ENCODE measurements at places on chromosomes 2 and 18.
A peak's percentile ranks its signal among the peaks of the same experiment; 100 is the strongest.

- DNase-seq: no peak
These were observed 385.4 kb downstream of the SOX11 start for GRCh38 chr2:6077585-6077984.

GRCh38 chr2:15701341-15701907, 109.8 kb downstream of the DDX1 start:
- DNase-seq: no peak

DNA sequence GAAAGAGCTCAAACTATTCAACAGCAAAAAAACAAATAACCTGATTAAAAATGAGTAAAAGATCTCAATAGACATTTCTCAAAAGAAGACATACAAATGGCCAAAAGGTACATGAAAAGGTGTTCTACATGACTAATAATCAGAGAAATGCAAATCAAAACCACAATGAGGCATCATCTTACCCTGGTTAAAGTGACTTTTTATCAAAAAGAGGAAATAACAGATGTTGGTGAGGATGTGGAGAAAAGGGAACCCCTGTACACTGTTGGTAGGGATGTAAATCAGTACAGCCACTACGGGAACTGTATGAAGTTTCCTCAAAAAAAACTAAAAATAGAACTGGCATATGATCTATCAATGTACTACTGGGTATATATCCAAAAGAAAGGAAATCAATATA, 39.8 kb upstream of the TMEM163 start:
- DNase-seq: no peak

GRCh38 chr2:182266909-182267308, 159.9 kb downstream of the PDE1A start:
- DNase-seq: no peak

GRCh38 chr2:136582628-136583205, 182.6 kb upstream of the THSD7B start:
- DNase-seq: no peak

DNA sequence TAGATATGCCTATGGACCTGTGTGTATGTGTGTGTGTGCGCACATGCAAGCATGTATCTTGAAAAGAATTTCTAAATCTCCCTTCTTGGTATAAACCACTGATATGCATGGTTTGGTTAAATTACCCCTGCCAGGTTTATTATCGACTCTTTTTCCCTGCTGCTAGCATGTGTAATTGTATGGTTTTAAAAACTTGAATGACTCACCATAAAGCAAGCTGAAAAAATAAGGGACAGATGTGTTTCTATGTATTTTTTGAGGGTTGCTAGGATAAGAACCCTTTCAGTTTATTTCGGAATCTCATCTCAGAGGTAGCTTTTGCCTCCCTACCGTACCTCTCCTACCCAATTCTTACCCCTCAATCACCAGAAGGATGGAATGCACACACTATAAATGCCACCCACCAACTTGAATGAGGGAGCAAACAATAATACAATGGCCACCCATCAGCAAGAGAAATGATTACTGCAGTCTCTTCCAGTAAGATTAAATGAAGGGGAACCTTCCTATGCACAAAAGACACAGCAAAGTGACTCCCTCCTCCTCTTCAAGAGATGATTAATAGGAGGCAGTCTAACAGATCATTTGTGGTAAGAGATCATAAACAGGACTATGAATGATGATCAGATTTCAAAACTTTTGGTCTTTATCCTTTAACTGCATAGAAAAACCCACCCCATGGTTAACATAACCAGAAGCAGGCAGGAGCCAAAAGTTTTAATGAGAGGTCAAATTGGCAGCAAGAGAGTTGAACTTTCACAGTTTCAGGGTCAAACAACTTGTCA, 357.2 kb downstream of the SATB2 start:
- peak; percentile 85 for DNase-seq

- DNase-seq: no peak
These were observed 1065.2 kb upstream of the FAM98A start for GRCh38 chr2:34664266-34664665.

DNA sequence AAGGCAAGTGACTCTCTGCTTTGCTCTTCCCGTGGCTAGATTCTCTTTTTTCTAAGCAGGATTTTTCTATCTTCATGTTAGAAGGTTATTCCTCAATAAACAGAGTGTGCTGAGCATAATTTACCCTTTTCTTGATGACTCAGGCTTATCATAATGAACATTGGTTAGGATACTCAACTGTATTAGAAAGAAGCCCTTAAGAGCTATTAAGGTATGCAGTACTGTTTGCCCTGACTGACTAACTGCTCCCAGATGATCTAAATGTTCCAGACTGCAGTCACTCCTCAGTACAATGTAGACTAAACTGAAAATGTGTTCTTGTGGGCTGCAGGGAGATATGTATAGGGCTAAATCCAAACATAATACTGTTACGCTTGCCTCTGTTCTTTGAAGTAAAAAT, 687.8 kb downstream of the NUP35 start:
- no peak for DNase-seq

DNA sequence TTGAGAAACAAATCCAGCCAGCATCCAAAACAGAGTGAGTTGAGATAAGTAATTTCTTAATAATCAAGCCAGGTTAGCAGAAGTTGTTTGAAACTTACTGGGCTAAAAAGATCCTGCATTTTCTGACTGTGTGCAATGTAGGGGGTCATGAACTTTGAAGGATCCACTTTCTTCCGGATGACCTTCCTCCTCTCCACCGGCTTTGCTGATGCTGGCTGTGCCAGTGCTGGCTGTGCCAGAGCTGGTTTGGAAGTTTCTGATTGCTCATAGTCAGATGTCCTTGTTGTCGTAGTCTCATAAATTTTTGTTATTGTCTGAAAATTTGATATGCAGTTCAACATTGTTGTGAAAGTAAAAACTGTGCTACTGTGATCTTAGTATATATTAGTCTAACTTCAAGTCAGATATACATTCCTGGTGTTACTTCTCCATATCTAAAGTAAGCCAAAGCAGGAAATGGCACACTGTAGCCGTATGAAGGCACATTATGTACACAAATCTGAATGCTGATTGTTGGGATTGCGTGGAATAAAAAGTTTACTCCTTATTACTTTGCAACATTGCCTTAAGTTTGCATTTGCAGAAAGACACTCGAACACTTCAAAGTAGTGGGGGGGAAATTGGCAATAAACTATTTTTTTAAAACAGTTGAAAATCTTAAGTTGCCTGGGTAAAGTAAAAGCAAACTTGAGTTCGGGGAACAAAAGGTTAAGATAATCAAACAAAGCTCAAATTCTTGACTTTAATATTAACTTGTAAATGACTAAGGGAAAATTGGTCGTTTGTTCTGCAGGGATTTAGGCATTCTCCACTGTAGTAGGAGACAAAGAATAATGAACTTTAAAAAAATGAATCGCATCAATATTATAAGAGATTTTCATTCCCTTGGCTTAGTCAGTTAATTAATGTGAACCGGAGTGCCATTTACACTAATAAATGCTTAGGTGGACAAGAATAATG, 6.4 kb downstream of the NEB start:
- no peak for DNase-seq

DNA sequence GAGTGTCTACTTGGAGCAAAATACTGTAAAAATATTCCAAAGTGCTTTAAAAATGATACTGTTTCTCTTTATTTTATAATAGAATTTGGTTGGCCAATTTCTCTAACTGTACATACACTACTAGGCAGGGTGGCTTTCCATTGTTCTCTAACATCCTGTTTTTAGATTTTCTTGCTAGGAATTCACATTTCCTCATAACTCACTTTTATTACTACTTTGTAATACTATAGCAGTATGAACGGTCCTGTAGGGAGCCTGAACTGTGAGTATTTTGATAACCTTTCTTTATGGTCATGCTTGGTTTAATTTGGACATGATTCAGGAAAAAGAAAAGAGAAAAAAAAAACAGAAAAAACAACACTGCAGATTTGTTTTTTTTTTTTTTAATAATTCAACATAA, 37.8 kb downstream of the GCG start:
- DNase-seq: no peak

- no peak for DNase-seq
These were observed 2.7 kb upstream of the FECH start for GRCh38 chr18:57589161-57589560.

- no peak for DNase-seq
These were observed 109.8 kb upstream of the SEC11C start for GRCh38 chr18:59029663-59030429.

DNA sequence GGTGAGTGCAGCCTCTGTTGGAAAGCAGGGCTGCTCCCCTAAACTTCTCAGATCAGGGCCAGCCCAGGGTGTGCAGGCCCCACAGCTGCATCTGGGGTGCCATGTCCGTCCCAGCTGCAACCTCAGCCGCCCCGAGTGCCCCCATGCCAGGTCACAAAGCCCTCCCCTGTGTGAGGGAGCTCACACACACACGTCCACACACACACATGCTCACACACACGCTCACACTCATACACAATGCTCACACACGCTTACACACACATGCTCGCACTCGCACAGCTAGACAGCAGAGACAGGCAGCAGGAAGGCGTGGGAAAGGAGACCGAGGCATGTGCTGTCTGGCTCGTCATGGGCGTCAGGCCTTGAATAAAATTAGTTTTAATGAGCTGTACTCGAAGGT, 55.4 kb downstream of the ADI1 start:
- no peak for DNase-seq

DNA sequence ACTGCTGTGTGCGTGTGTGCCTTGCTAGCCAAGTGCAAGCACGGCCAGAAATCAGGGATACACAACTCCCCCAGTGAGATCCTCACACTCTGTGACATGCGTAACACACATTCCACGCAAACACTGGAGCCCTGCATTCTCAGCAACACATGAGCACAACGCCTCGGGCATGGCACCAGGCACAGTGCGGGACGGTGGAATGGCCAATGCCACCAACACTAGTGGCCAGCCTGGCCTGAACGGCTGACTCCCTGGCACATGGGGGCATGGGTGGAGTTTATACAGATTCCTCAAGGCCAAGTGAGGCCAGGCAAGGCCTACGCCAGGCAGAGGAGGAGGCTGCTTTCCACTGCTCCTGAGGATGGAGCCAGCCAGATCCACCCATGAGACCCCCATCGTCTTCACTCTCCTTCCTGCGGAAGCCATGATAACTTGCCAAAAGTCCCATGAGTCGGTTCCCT, 56.2 kb downstream of the ANKMY1 start:
- DNase-seq: no peak

- DNase-seq: no peak
These were observed 109.1 kb downstream of the RTP5 start for GRCh38 chr2:241978670-241979069.

DNA sequence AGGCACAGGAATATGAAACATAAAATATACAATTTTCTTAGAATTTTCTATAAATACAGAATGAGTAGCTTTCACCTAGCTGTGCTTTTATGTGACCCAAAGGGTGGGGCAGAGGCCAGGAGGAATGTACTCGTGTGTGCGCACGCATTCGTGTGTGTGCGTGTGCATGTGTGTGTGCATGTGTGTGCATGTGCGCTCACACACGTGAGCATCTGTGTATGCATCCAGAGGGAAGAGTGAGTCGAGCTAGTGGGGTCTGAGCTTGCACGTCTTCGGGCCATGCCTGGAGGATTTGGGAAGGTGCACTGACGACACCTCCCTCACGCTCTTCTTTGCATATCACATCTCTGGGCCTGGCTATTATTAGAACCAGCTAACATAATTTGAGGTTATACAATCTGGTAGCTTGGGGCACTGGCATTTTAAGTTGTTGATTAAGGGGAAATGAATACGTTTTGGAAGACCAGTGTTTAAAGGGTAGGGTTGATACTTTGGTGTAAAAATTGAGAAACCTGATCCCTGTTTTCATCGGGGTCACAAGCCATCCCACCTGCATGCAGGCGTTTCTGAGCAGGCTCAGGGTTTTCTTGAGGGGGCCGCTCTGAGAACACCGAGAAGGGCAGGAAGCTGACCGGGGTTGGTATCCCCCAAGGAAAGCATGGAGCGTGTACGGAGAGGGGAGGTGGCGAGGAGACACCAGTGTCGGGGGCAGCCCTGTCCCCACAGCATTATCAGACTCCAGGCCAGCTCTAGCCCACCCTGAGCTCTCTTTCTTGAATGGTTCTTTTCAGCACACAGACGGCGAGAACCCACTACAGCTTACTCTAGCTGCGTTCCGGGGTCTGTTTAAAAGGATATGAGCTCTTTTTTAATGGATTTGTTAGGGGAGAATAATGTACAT, 85.3 kb downstream of the LRRFIP1 start:
- no peak for DNase-seq

- DNase-seq: peak; percentile 46
These were observed 917.6 kb upstream of the ACVR2A start for GRCh38 chr2:146927080-146927711.

DNA sequence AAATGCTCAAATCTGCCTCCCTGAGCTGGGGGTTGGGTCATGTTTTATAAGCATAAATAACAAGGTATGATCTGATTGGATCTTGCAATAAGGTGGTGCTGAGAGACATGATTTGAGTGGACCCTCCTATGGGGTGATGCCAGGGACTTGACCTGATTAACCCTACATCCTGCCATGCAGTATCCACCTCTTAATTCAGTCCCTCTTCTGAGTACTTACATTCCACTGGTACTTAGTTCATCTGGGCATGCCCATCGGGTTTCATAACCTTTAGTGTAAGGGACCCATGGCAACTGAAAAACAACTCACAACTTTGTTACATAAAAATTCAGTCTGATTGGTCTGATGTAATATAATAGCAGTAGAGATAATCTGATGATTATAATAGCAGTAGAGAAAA, 397.9 kb upstream of the HNMT start:
- no peak for DNase-seq

DNA sequence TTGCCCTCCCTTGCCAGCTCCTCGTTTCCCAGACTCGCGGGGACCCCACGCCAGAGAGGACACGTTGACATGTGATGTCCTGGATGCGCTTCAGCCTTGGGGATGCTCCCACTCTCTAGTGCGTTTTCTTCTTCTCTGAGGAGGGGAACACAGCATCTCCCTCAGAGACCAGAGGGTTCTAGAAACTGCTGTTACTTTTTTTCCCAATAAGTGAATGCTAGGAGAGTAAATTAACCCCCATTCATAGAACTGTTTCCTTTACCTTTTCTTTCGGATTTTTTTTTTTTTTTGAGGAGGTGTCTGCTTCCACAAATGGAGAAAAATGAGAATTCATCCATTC, 370 bp upstream of the EFEMP1 start:
- no peak for DNase-seq

DNA sequence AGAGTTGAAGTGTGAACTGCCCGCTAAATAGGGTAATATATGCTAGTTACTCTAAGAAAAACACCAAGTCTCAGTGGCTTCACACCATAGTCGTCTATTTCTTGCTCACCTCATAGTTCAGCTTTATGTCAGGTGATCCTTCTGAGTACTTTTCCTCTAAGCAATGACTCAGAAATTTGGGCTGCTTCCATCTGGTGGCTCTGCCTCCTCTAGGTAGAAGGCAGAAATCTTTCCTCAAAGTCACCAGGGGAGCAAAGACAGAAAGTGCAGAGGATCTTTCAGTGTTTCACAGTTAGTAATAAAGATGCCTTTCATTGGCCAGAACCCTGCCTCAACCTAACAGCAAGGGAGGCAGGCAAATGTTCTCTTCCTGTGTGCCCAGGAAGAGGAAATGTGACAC, 17.3 kb downstream of the CDH20 start:
- no peak for DNase-seq

GRCh38 chr2:191312662-191313061, 67.5 kb downstream of the MYO1B start:
- no peak for DNase-seq
